ENCODE measurements at places on chromosomes 1 and 21.
A peak's percentile ranks its signal among the peaks of the same experiment; 100 is the strongest.

DNA sequence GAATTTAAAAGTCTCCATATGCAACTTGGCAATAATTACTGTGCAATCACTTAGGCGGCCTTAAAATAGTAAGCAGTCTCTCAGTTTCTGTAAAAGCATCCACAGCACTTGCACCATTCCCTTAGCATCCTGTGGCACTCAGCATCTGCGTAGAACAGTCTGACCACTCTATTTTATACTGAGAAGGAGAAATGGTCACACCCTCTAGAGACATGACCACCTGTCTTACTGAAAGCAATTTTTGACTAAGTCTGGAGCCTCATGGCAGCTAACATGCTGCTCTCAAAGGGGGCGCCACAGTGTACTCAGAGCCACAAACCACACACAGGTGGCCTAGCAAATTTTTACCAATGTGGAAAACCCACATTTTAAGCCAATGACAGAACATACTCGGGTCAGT is 62.0 kb downstream of the KCNK1 start:
- DNase-seq = no peak

- peak; percentile 76 for DNase-seq
Observed at GRCh38 chr1:11735854-11736745, at the start of gene AGTRAP. Gene AGTRAP, plus strand, starts transcription at chr1:11736136. Its CDS starts 73 bp downstream, at chr1:11736209.

DNA sequence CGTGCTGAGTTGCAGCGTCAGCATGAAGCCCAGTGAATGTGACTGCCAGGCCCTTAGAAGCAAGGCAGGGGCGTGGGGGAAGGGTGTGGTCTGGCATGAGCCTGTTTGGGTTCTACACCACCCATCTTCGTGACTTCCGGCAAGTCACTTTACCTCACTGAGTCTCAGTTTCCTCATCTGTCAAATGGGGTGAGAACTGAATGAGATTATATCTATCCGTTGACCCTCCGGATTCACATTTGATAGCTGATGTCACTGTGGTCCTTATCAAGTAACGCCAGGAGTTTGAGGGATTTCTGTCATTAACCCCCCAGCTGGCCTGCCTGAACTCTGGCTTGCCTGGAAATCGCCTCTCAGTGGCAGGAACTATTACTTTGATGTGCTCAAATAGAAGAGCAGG is 15.6 kb downstream of the MRPL37 start:
- no peak for DNase-seq

DNA sequence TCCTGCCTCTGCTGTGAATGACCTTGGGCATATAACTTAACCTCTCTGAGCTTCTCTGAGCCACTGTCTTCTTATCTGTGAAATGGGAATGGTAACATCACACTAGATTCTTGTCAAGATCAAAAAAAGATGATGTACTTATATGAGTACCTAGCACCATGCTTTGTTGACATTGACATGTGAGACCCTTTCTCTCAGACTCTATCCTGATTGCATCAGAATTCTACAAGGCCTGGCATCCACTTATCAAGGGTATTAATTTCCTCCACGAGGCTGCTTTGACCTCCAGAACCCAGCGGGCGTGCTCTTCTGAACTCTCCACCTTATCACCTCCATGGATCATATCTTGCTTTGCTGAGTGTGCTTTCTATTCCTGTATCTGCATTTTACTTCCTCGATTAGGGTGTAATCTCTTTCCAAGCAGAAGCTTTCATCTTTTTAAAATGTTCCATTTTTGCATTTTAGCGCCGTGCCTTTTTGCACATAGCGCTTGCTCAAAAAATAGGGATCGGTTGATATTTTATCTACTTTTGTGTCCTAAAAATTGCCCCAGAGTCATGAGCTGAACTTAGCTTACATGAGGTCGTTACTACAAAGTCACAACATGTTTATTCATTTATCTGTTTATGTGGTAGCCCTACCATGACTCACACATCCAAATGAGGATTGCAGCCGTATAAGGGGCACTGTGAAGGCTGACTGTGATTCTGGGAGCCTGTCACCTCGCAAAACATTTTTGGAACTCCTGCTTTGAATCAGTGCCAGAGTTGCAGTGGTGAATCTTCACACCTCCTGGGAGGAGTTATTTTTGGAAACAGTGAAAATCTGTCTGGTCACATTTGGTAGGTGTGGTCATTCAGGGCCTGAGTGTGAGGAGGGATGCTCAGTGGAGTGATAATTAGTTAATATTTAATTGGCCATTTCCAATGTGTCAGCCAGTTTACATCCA is 63.2 kb downstream of the IER5 start:
- DNase-seq = no peak

GRCh38 chr1:81414488-81415015 is 386.2 kb upstream of the ADGRL2 start:
- no peak for DNase-seq

GRCh38 chr1:237444120-237444790 is 402.3 kb downstream of the RYR2 start:
- no peak for DNase-seq

DNA sequence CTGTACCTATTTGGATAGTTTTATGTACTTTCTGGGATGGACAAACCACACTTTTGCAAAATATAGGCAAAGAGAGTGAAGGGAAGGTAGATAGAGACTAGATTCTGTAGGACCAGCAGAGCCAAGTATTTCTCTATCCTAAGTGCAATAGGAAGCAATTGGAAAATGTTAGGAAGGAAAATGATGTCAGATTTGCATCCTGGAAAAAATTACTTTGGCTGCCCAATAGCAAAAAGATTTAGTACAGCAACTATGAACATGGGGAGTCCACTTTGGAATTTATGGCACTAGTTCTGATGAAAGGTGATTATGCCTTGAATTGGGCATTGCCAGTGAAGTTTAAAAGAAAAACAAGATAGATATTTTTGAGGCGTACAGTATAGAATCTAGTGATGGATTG is 50.7 kb upstream of the CACYBP start:
- no peak for DNase-seq

GRCh38 chr1:36987276-36987675 is 47.0 kb downstream of the GRIK3 start:
- DNase-seq = no peak

DNA sequence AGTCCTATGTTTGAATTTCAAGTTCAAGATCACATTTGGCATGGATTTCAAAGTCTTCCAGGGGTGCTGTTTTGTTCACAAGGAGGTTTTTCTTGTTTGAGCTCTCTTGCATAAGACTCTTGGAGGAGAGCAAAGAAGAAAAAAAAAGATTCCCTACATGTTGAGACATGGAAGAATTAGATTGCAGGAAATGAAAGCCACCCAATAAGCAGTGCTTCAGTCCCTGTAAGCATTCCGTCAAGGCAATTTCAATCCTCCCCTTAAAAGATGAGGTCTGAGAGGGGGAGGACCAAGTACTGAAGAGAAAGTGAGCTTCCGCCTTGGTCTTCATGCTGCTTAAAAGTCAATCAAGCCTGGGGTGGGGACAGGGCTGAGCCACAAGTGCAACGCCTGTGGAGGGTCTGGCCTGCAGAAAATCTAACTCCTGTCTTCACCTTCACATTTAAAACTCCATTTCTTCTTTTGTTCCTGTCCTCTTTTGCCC is 50.2 kb downstream of the LPAR3 start:
- no peak for DNase-seq

DNA sequence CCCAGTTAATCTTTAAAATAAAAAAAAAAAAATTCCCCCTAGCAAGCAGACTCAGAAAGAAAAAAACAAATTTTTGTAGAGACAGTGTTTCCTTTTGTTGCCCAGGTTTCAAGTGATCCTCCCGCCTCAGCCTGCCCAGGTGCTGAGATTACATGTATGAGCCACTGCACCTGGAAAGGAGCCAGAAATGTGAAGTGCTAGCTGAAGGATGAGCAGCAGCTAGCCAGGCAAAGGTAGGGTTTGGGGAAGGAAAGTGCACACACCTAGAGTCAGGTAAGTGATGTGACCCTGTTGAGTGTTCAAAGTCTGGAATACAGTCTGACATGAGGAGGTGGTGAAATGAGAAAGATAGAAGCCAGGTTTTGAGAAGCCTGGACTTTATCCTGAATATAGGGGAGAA is 1.7 kb downstream of the AKR1A1 start:
- no peak for DNase-seq

- no peak for DNase-seq
Observed at GRCh38 chr1:27527890-27528817, 38.2 kb upstream of the WASF2 start.

- no peak for DNase-seq
Observed at GRCh38 chr1:116567790-116568661, 2.8 kb downstream of the CD58 start.

GRCh38 chr1:41450747-41451285 is 33.7 kb downstream of the EDN2 start:
- DNase-seq = no peak

DNA sequence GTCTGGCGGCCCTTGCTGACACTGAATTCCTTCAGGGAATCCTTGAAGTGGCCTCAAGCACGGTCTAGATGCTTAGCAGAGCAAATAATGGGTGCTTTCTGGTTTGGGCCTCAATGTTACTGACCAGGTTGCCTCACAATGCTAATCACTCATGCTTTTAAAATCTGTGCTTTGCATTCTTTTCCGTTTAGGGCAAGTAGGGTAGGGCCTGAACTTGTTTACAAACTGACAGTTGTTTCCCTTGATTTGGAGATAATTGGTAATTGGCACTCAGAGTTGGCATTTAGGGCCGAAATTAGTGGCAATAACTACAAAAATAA is 1.4 kb downstream of the VPS13D start:
- DNase-seq = no peak

- DNase-seq = no peak
Observed at GRCh38 chr1:14768582-14769304, 170.3 kb downstream of the KAZN start.

DNA sequence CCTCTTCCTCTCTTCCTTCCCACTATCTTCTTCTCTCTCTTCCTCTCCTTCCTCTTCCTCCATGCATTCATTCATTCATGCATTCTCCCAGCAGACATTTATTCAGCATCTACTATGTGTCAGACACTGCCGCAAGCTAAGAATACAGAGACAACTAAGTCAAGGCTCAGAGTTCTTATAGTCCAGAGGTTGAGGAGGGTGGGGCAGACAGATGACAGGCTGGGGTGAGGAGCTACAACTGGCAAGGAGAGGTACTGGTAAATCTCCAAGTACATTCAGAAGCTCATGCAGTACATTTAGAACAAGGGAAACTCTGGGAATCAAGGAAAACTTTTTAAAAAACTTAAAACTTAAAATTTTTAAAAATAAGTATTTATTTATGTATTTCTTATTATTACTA is 56.4 kb upstream of the FMOD start:
- no peak for DNase-seq

DNA sequence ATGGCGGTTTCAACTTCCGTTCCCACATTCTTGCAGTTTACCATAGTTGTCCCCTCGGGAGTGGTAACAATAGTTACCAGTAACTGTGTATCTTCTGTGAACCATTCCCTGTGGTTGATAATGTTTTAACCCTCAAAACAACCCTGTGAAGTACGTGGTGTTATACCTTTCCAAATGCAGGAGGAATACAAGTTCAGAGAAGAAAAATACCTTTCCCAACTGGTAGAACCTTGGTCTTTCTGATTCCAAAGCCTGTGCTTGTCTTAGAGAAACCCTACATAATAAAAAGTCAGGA is 789 bp downstream of the BTF3L4 start:
- DNase-seq = no peak

DNA sequence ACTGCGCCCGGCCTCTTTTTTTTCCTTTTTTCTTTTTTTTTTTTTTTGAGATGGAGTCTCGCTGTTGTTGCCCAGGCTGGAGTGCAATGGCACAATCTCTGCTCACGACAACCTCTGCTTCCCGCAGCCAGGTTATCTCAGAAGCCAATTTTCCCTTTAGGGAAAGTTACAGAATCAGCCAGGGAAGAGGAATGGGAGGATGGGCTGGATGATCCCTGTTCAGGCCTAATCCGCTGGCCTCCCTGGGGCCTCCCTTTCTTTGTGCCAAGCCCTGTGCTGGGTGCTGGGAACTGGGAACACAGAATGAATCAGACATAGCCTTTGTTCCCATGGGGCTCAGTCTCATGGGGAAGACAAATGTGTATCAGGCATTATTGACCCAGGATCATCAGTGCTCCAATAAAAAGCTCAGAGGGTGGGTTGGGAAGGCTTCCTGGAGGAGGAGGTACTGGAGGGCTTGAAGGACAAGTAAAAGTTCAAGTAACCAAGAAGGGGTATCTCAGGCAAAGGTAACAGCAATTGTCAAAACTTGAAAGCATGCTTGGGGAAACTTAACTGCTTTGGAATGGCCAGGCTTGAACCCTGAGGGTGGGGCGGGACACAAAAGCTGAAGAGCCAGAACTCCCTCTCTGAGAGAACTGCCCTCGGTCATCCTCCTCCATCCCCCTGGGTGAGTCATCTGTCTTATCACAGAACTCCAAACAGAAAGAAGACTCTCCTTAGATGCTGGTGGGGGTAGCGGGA is 14.3 kb downstream of the ECHDC2 start:
- DNase-seq = no peak

DNA sequence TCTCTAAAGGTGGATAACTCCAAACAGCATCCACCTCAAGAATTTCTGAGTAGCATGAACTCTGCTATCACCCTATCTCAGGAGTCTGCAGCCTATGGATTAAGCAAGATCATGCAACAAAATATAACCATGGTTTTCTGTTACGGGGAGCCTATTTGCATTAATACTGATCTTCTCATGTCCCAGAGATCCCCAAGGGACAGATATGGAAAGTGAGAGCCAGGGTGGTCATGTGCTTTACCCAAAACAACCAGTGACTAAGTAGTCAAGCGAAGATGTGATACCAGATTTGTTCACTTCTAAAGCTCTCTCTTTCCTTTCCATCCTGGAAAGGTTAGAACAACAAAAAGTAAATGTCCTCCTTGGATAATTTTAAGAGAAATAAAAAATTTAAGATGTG is 125.1 kb downstream of the PRRX1 start:
- no peak for DNase-seq

DNA sequence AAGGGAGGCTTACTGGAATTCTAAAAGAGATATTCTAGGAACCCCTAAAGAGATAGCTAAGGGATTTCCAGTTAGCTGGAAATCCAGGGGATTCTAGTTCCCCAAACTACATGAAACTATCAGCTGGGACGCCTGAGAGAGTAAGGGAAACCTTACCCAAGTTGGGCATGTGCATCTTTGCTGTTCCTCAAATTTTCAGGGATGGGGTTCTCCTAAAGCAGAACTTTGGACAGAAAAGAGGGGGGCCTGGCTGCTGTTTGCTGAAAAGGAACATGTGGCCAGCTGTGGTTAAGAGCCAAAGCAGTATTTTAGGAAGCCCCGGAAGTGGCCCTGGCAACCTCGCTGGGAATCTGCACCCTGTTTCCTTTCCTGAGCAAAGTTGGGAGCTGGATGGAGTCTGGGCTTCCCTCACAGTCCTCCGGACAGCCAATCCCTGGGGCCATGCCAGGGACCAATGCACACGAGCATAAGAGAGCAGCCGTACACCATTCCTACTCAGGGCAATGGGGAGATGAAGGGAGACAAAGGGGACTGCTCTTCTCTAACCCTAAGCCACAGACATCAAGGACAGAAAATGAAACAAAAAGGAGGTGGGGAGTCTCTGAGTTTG is 154.3 kb downstream of the PLXNA2 start:
- no peak for DNase-seq

Measured in stimulated activated effector memory CD8-positive, alpha-beta T cell treated with anti-CD3 and anti-CD28 coated beads, Interleukin-12 subunit alpha, Interleukin-12 subunit beta, amount 100 ng/mL, for 72 hours (primary cell).